ENCODE measurements at places on chromosomes 16 and 17.

DNA sequence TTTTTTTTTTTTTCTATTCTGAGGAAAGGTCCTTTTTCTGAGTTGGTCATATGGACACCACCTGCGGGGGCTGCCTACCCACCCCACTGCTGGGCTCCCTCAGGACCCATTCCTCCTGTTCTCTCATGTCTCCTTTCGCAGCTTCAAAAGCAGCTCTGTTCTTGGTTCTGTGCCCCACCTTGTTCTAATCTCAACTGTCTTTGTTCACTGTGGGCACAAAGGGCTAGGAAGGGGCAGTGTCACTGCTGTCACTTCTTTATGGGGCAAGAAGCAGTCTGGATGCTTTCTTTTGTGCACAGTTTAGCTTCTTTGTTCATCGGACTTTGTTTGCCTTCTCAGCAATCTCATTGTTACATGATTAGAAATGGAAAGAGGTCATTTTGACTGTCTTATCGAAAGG lies 7.1 kb downstream of the GOSR2 start:
- DNase-seq = no peak

DNA sequence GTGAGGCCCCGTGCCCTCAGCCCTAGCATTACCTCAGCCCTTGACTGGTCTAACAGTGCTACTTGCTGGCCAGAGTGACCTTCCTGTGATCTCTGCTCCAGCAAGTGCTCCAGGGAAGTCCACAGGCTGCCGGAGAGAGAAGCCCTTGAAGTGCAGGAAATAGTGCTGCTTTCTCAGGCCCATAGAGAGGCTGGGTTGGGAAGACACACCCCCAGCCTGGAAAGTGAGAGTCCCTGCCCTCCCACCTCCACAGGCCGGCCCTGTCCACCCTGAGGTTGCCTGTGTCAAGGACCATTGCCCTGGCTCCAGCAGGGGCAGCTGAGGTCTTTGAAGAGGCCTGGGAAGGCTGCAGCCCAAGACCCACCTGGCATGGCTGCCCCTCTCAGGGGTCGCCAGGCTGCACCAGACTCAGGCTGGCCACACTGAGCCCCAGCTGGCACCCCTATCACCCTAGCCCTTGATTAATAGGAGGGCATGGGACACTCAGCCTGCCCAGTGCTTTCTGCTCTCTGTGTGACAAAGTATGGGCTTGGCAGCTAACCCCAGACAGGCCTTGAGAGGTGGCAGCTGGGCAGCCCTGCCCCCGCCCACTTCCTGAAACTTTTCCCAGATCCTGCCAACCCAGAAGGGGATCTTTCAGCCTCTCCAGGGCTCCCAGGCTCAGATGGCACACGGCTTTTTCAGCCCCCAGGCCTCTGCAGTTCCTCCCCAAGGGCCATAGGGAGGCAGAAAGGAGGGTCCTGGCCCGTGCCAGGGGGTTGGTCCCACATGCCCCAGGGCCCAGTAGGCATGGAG lies 21.7 kb downstream of the ATP6V0D1 start:
- DNase-seq = no peak

GRCh38 chr16:89687092-89687940 lies 827 bp downstream of the CDK10 start:
- no peak for DNase-seq

GRCh38 chr17:76451506-76451905 lies 1.4 kb downstream of the UBE2O start:
- no peak for DNase-seq

DNA sequence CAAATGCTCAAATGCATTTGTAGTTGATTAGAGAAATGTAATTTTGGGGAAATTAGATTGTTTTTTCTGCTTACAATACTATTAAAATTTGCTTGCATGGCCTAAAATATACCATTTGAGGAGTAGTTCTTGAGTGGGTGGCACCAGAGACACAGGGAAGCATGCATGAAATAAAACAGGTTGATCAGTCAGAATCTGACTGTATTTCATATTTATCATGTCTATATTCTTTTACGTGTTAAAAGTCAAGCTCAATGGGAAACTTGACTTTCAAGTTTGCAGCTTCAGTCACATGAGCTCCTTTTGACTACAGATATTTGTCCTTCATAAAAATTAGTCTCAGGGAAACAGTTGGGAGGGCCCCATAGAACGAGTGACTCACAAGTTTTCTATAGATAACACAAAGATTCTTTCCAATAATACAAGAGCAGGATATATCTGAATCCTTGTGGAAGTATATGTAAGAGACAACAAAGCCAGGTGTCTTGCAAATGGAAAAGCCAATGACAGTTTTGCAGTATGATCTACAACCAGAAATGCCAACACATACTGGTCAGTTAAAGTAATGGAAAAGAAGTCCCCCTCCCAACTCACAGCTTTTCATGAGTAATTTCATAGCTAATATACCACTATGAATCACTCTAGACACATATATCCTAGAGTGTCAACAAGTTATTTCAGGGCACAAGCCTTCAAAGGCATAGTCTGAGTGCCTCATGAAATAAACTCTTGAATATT lies 42.2 kb upstream of the CORO6 start:
- DNase-seq = no peak

DNA sequence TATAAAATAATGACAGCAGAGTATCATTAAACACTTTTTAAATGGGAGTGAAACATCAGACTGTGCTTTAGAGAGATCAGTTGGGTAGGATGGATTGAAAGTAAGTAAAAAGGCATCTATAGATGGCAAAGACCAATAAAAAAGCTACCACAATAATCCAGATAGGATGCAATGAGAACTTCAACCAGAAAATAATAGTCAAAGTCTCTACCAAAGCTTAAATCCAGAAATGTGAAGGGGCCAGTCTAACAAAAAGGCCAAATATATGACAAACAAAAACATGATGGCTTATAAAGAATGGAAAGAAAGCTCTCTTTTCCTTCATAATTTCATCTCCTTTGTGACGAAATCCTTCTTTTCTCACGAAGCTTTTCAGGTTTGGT lies 12.3 kb downstream of the KANSL1 start:
- no peak for DNase-seq

DNA sequence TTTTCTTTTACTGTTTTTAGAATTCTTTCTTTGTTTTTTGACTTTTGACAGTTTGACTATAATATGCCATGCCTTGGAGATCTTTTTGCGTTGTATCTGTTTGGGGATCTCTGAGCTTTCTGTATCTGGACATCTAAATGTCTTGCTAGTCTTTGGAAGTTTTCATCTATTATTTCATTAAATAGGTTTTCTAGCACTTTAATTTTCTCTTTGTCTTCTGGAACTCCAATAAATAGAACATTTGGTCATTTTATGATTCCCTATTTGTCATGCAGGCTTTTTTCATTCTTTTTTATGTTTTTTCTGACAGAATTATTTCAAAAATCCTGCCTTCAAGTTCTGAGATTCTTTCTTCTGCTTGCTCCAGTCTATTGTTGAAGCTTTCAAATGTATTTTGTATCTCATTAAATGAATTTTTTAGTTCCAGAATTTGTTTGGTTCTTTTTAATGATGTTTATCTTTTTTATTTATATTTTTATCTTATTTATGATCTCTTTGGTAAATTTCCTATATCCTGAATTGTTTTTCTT lies 201.4 kb downstream of the CHD9NB start:
- DNase-seq = no peak

DNA sequence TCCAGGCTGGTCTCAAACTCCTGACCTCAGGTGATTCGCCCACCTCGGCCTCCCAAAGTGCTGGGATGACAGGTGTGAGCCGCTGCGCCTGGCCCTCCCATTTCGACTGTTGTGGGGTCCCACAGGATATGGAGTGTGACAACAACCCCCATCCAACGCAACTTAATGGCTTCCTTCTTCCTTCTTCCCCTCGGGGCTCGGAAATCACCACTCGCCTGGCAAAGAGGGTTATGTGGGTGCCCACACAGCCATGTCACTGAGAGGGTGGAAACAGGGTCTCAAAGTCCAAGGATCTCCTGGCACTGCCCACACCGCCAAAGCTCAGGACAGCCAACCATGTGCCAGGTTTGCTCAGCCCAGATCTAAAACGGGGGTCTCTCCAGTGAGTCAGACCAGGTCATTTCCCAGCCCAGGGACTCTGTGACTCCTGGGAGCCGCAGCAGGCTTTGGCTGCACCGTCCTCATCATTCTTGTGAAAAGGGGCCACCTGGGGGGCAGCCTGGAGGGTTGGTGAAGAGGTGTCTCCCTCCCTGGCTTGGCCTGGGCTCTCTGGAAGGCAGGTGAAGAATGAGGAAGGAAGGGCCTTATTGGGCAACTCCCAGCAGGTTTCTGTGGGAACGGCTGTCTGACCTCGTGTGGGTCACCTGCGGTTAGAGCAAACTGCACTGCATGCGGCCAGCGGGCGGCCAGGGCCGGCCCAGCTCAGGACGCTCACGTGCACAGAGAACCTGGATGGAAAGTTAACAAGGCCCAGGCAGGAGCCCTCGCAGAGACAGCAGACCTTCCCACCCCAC lies 25.3 kb upstream of the LITAF start:
- DNase-seq = no peak

DNA sequence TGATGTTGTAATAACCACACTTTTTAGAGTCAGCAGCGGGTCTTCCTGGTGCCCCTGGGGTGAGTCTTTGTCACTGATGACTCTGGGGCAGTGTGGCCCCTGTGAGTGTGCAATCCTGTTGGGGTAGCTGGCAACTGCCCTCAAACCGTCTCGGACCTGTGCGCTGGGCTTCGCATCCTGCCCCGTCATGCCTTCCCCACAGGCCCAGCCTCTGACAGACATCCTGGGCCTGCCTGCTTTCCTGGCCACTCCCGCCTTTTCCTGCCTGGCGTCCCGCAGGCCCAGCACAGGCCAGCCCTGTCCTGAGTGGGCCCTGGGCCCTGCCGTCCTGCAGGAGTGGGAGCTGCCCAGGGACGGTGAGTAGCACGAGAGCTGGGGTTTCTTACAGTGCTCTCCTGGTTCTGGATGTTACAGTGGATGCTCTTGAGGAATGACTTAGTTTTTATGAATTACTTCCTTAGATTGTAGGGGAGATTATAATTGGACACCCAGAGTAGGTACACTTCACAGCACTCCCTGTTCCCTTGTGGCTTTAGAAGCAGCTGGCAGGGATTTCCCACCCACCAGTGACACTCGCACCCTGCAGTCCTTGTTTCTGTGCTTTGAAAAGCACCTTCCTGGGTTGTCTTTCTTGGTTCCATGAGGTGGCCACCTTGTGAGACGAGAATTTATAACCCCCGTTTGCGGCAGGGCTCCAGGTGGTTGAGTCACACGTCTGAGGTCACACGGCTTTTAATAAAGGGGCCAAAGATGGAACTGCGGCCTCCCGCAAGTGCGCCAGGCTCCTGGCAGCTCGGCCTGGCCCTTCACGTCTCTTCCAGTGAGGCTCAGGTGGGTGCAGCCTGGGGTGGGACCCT lies 50.0 kb upstream of the CAPN15 start:
- DNase-seq = no peak

DNA sequence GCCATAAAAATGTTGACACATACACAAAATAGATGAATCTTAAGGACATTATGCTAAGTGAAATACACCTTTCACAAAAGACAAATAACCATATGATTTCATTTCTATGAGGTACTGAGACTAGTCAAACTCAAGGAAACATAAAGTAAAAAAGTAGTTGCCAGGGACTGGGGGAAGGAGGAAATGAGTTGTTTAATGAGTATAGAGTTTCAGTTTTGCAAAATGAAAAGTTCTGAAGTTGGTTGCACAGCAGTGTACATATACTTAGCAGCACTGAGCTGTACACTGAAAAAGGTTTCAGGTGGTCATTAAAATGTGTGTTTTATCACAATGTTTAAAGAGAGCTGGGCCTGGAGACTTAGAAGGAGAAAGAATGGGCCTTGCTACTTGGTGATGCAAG lies 4.7 kb upstream of the SLC13A2 start:
- no peak for DNase-seq

GRCh38 chr16:2858245-2859025 lies 465 bp upstream of the PRSS22 start:
- no peak for DNase-seq

- DNase-seq = no peak
Observed at GRCh38 chr16:69754143-69754468, 620 bp downstream of the NOB1 start.

DNA sequence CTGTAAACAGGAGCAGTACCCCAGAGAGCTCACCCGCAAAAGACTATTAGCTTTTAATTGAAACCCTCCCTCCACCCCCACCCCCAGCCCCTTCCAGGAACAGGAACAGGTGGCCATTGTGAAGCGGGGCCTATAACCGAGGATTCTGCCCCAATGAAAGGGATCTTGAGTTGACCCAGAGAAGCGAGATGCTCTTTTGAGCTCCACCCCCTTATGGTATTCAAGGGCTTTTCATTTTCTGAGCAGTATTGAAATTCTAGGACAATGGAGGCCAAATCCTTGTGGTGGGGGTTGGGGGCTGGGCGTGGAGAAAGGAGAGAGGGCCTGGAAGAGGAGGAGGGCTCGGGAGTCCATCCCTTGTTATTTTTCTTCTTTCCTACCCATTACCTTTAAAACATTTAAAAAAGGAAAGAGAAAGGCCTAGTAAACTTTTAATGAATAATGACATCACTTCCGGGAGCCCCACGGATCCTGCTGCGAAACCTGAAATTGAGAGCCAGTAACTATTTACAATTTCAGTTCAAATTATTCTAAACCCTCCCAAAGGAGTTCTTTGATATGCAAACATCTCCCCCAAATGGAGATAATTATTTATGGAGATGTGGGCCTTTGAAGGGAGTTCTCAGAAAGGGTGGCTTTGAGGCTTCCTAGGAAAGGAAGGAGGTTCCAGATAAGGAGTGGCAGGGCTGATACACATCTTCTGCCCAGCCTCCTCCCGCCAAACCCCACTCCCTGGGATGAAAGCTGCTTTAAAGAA lies 30.5 kb downstream of the HS3ST3B1 start:
- DNase-seq = no peak

DNA sequence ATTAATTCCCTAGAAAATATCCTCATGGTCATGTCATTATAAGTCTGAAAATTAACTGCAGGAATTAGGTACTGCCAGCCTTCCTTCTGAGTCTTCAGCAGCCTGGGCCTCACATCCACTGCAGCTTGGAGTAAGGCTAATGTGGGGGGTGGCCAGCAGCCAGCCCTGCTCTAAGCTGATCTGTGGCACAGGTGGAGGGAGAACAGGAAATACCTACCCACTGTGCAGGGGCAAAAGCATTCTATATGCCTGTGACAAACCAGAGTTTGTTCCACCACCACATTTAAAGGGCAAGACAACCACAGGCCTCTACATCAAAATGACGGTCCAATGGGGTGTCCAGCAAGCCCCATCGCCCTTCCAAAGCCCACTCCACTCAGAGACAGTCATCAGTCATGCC lies 9.4 kb downstream of the NPRL3 start:
- no peak for DNase-seq

DNA sequence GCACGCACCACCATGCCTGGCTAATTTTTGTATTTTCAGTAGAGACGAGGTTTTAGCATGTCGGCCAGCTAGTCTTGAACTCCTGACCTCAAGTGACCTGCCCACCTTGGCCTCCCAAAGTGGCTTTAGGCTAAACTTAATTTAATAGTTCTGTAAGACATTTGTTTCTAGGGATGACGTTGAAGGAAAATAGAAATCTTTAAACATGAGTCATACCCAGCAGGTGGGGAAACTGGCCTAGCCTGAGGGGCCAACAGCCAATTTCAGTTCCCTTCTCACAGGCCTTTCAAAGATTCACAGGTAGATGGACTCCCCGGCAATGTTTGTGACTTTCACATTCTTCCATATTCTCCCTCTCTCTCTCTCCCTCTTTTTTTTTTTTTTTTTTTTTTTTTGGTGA lies 18.1 kb upstream of the ITPRIPL2 start:
- no peak for DNase-seq

All from stimulated activated CD4-positive, alpha-beta T cell treated with anti-CD3 and anti-CD28 coated beads, Interleukin-1b, Interleukin-23, amount 100 ng/mL, for 24 hours (primary cell).